ENCODE measurements at places on chromosomes 6 and 20. TPM values are rescaled to one million over a fixed set of nuclear protein-coding genes. Genes with fewer than 3 reads are reported as not detected.

- DNase-seq: no peak
Observed at GRCh38 chr6:95658886-95659285, 81.6 kb downstream of the MANEA start.

- DNase-seq: peak; percentile 77
Observed at GRCh38 chr6:108667993-108668392, 107.3 kb downstream of the FOXO3 start.

GRCh38 chr6:53794137-53794719, 577 bp upstream of the LRRC1 start:
- DNase-seq: peak; percentile 72

- DNase-seq: peak; percentile 94
Observed at GRCh38 chr20:56409521-56409920, 2.5 kb upstream of the CASS4 start.

- no peak for DNase-seq
Observed at GRCh38 chr20:62855120-62855519, 6.5 kb downstream of the TCFL5 start.

DNA sequence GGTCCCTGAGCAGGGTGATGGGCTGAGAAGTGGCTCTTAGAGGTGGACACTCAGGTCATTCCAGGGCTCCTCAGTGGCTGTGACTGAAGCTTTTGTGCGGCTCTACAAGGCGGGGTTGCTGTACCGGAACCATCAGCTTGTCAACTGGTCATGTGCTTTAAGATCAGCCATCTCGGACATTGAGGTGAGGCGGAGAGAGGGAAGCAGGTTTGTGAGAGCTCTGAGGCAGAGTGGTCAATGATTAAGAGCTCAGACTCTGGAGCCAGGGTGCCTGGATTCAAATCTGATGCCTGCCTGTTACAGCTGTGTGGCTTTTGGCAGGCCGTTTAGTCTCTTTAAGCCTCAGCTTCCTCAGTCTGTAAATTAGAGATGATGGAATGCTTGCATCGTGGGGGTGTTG, 3.0 kb downstream of the VARS2 start:
- DNase-seq: no peak

DNA sequence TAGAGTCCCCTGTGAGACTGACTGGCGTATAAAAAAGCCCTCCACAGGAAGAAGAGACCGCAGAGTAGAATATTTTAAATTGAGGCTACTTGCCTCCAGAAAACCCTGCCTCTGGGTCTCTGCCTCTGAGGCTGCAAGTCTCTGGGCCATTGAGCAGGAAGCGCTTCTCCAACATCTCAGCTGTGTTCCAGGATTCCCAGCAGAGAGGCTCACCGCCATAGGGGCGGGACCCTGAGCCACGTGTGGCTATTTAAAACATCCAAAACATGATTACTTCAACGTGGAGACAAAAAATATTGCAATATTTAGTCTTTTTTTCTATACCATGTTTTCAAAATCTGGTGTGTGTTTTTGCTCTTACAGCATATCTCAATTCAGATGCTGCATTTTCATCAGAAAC, 59.4 kb downstream of the GNAS-AS1 start:
- DNase-seq: peak; percentile 16

DNA sequence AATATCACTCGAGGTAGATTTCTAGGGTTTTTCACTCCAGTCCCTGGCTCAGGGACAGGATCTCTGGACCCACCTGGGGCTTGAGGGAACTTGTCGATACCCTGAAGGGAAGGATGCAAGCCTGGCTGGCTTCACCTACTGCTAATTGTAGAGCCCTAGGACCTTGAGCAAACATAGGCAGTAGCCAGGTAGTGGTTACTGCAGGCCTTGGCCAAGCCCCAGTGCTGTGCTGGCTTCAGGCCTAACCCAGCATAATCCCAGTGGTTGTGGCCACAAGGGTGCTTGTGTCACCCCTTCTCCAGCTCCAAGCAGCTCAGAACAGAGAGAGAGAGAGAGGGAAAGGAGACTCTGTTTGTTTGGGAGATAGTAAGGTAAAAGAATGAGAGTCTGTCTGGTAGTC, 5.8 kb upstream of the MCM9 start:
- no peak for DNase-seq

- DNase-seq: no peak
Observed at GRCh38 chr6:14193524-14193923, 76.0 kb downstream of the CD83 start.

DNA sequence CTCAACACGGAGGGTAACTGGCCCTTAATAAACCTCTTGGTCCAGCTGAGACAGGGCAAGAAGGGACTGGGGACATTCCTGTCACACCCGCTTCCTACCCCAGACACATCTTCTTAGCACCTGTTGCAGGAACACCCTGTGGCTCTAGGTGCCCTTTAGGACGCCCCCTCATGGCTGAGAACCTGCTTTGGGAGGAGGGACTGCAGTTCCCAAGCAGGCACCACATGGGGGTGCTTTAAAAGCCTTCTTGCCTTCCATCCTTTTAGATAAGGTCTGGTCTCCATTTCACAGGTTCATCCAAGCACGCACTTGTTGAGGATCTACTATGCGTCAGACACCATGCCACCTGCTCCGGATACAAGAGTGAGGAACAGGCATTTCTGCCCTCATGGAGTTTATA, 26.6 kb downstream of the NSFL1C start:
- DNase-seq: no peak

- DNase-seq: peak; percentile 12
Observed at GRCh38 chr20:957544-957943, 41.4 kb upstream of the ANGPT4 start.

DNA sequence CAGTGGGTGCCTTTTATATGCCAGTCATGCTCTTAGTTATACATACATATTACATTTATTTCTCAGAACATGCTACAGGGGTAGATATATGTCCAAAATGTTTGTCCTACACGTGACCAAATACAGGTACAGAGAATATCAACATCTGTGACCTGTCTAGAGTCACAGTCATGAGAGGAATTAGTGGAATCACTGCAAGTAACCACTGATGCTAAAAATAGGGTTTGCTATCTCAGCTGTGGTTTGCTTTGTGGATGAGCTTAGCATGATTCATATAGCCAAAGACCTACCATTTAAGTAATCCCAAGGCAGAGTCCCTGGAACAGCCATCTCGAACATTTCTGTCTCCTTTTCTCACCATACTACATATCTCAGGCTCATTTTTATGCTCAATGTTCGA, 32.3 kb downstream of the GSTA3 start:
- no peak for DNase-seq

DNA sequence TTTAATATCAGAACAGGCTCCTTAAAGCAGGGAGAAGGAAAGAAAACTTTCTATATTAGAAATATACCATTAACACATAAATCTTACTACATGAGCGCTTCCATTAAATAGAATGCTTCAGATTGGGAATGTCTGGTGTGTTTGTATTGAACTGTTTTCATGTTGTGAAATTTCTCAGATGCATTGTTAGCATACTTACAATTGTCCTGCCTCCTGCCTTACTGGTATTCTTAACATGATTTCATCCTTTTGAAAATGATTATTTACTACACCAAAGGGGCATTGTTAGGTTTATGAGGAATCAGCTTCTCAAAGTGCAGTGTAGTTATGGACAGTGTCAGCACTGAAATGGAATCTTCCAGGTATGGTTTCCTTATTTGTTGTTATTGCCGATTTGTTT, 145.6 kb downstream of the MTFR2 start:
- DNase-seq: no peak

DNA sequence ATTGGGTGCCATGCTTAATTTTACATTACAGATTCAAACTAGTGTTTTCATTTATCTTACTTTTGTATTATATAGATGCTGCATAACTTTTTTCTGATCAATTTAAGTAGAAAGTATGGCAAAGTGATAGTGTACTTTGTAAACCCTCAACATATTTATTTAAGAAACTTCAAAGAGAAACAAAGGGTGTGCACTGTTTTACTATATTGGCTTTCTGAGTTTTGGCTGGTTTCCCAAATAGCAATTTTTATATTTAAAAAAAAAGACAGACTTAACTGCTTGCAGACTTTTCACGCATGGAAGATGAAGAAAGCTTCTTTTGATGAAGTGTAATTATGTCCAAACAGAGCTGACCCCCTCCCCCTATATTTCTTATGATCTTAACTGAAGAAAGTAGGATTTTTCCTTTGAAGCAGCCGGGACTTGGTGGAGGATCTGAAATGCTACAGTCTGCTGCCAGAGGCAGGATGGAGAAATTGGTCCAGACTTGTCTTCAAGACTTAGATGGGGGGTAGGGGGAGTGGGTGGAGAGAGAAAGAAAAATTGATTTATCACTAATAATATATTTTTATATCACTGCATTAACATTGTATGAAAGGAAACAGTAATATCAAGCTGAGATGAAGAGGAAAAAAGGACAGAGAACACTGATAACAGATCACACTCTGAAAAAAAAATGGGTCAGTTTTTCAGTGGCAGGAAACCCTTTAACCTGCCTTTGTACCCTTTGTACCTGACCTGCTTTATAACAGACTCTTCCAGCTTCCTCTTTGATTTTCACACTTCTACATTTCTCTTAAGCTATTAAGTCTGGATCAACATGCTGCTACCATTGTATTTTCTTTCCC, 56.0 kb upstream of the SUPT3H start:
- peak; percentile 92 for DNase-seq

GRCh38 chr20:3661814-3662665, 1.2 kb downstream of the GFRA4 start:
- peak; percentile 10 for DNase-seq

- DNase-seq: no peak
Observed at GRCh38 chr6:41214559-41215238, 13.4 kb upstream of the TREML4 start.

- DNase-seq: no peak
Observed at GRCh38 chr6:4668271-4669179, 107.7 kb upstream of the CDYL start.

GRCh38 chr20:48783533-48784272, 44.1 kb downstream of the PREX1 start:
- peak; percentile 88 for DNase-seq

DNA sequence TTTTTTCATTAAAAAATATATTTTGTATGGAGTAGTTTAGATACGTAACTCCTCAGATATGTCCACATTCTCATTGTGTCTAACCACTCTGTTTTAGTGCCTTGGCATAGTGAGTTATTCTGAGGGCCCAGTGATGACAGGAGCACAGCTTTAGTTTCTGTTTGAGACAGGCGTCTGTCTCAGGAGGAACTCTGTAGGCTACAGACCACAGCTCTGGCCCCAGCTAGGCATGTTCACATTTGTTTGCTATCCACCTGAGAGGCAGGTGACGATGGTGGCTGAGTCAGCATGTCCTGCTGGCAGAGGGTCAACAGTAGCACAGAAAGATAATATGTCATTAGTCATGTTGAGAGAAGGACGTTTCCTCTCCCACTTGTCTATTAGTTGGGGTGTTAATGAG, 16.3 kb downstream of the LRRC1 start:
- DNase-seq: no peak

DNA sequence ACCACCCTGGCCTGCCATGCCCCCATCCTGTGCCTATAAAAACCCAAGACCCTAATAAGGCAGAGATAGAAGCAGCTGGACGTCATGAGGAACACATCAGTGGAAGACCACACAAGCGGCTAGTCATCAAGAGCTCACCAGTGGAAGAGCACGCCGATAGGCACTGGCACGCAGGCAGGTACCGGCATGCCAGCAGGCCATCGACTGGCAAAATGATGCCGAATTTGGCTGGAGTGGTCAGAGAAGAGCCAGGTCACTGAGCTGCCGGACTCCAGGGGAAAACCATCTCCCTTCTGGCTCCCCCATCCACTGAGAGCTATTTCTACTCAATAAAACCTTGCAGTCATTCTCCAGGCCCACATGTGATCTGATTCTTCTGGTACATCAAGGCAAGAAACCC, 227.6 kb upstream of the EXOC2 start:
- no peak for DNase-seq

GRCh38 chr6:24883618-24884017, 52.1 kb downstream of the RIPOR2 start:
- DNase-seq: no peak

- DNase-seq: no peak
Observed at GRCh38 chr20:40880063-40880728, 148.4 kb upstream of the TOP1 start.

GRCh38 chr20:24418731-24419130, 50.7 kb upstream of the SYNDIG1 start:
- no peak for DNase-seq

DNA sequence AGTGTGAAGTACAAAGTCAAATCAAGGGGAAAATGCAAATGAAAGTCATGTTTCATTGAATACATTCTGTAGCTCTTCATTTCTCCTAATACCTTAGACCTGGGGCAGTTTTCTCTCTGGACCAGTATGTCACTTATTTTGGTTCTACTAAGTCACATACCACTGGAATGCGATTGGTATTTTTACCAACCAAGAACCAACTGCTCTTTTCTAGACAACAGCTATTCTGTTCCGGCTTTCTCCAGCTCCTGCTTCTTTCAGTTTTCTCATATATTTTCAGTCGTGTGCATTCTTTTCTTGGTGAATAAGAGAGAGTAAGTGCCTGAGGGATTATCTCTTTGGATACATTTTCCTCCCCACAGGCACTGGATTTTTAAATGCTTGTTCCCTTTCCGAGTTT, 39.2 kb upstream of the SPACA1 start:
- no peak for DNase-seq

- DNase-seq: no peak
Observed at GRCh38 chr6:43658161-43658560, 13.3 kb downstream of the RSPH9 start.

DNA sequence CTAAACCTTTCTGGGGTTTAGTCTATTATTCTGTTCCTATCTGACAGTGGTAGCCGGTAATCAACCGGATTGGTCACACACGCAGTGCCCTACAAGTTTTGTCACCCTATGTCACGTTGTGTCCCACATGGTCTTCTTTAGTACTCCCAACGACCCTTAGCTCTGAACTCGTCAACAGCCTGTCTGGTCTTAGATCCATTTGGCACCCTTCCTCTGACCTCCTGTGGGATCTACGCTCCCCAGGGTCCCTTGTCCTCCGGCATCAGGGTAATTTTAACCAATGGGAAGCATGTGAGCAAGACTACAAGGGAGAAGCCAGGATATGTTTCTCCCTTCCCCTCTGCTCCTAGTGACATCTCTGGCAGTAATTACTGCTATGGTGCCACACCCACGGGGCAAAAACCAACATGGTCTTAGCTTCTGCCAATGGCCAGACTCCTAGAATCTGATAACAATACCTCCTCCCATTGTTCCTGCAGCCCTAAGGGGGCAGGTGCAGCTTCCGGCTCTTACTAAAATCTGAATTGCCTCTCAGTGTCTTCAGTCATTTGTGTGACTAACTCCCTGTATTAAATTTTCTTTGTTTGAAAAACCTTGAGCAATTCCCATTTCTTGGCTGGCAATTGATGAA, 56.6 kb downstream of the MAFB start:
- DNase-seq: no peak

PEX6 gene
- 17.9 TPM for total RNA-seq

MAP3K5 gene
- total RNA-seq: 28.3 TPM

NOX3 gene
- not detected for total RNA-seq

GLYATL3 gene
- not detected for total RNA-seq

ADGB gene
- 9.7 TPM for total RNA-seq

PRR18 gene
- 2.9 TPM for total RNA-seq

PTPRA gene
- total RNA-seq: 92.1 TPM

GMPR gene
- total RNA-seq: 16.6 TPM

PRELID3B gene
- 61.1 TPM for total RNA-seq

HLA-DPA1 gene
- 96.2 TPM for total RNA-seq

BPIFB4 gene
- total RNA-seq: not detected
